ENCODE measurements at places on chromosomes 13 and 19.

- DNase-seq: peak; percentile 75
Observed at GRCh38 chr13:90594681-90595080, 752.8 kb upstream of the MIR17HG start.

DNA sequence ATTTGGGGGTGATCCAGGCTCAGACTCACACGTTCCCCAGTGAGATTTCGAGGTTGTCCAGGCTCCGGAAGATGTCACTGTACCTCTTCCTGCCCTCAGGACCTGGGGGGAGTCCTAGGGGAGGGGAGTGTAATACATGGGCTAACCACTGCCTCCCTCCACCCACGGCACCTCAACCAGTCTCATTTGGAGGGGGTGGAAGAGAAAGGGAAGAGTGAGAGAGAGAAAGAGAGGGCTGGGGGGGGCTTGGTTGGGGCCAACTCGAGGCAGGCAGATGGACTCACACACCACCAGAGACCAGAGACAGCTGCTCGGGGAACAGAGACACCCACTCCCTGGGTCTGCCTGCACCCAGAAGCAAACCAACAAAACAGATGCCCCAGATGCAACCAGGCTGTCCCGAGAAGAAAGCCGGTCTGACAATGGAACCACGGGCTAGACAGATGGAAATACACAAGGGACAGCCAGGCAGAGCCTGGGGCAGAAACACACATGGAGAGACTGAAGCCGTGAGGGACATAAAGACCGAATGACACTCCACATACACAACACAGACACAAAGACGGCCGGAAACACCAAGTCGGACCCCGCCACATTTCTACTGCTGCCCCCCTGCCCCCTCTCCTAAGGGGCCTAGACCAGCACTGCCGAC lies 825 bp downstream of the GMIP start:
- no peak for DNase-seq

GRCh38 chr13:114069376-114070097 lies 62.9 kb downstream of the RASA3 start:
- DNase-seq: no peak

- DNase-seq: no peak
Observed at GRCh38 chr19:54147676-54148075, 10.1 kb downstream of the CNOT3 start.

GRCh38 chr13:112069845-112070251 lies 2.9 kb downstream of the SOX1 start:
- DNase-seq: no peak

DNA sequence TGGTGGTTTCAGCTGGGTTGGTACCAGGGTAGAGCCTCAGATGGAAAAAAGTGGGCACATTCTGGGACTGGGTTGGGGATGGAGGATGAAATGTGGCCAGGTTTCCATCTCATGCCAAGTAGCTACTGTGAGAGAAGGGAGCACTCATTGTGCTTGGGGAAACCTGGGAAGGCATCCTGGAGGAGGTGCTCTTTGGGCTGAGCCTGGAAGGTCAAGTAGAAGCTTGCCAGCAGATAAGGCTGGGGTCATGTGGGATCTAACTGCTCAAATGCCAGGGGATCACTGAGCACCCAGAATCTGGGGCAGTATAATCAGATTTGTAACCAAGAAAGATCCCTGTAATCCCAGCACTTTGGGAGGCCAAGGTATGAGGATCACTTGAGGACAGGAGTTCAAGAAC lies 9.0 kb upstream of the KCNN1 start:
- DNase-seq: no peak

GRCh38 chr13:51764184-51765141 lies 39.5 kb downstream of the DHRS12 start:
- DNase-seq: peak; percentile 78

- no peak for DNase-seq
Observed at GRCh38 chr13:46936525-46936924, 39.7 kb upstream of the HTR2A start.

GRCh38 chr19:39196860-39197562 lies at the start of gene NCCRP1:
NCCRP1 (plus strand) TSS chr19:39196964; CDS start chr19:39196983, 19 bp downstream.
- no peak for DNase-seq

DNA sequence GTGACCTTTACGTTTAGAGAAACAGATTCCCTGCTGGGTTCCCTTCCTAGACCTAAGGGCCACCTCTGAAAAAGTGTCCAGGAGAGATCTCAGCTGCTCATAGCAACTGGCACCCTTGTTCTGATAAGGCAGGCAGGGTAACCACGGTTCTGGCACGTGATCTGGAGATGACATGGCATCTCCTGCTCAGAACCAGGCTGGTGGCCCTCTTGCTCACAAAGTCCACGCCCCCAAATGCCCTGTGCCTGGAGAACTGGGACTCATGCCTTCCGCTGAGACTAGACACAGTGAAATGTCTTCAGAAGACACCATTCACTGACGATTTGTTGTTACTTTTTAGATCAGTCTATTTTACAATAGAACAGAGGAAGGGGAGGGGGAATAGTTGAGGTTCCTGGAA lies 174.1 kb downstream of the ZNF536 start:
- no peak for DNase-seq

DNA sequence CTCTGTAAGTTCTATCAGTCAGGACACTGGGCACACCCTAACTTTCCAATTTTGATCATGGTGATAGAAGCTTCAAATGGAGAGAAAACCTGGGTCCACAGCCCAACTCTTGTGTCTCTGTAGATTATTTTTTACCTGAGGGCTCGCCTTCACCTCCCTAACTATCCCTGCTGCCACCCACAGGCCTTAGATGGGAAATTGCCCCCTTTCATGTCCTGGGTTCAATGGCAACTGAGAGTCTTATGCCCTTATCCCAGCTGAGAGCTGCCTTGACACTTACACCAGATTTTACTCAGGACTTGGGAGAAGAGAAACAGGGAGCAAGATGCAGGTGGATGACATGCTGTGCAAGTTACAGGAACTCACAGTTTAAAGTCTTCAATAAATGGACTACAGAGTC lies 81.7 kb downstream of the RAP2A start:
- no peak for DNase-seq

DNA sequence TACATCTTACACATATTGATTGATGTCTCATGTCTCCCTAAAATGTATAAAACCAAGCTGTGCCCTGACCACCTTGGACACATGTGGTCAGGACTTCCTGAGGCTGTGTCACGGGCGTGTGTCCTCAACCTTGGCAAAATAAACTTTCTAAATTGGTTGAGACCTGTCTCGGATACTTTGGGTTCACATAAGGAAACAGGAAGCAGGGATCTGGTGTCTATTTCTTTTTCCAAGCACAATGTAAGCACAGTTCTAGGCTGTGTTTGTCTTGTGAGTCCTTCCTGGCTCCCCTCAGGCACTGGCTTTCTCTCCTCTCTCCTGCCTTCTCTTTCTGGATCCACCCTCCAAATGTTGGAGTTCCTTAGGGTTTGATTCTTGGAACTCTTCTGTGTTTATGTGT lies 27.6 kb upstream of the TPT1 start:
- no peak for DNase-seq

DNA sequence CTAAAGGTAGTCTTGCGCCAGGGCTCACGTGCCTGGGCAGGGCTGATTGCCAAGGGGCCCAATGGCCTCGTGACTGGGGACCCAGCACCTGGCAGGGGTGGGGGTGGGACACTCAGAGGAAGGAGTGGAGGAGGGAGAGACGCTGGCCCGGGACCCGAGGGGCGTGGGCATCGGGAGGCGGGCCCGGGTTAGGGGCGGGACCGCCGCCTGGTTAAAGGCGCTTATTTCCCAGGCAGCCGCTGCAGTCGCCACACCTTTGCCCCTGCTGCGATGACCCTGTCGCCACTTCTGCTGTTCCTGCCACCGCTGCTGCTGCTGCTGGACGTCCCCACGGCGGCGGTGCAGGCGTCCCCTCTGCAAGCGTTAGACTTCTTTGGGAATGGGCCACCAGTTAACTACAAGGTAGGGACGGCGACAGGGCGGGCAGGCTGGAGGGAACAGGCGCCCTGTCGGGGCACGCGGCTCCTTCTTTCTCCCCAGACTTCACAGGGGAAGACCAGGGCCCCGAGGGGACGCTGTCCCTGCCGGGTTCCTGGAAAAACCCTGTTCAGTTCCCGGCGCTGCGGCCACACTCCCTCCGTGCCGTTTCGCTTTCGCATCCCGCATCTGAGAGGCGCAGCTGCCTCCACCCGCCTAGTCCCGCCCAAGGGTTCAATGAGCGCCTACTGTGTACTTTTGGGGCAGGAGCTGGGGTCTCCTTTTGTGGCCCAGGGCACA lies at the start of gene IFI30:
Gene IFI30 (plus strand): TSS at position 242 of the 717 bp plus-strand sequence. CDS start 29 bp downstream, at position 271.
- DNase-seq: no peak

DNA sequence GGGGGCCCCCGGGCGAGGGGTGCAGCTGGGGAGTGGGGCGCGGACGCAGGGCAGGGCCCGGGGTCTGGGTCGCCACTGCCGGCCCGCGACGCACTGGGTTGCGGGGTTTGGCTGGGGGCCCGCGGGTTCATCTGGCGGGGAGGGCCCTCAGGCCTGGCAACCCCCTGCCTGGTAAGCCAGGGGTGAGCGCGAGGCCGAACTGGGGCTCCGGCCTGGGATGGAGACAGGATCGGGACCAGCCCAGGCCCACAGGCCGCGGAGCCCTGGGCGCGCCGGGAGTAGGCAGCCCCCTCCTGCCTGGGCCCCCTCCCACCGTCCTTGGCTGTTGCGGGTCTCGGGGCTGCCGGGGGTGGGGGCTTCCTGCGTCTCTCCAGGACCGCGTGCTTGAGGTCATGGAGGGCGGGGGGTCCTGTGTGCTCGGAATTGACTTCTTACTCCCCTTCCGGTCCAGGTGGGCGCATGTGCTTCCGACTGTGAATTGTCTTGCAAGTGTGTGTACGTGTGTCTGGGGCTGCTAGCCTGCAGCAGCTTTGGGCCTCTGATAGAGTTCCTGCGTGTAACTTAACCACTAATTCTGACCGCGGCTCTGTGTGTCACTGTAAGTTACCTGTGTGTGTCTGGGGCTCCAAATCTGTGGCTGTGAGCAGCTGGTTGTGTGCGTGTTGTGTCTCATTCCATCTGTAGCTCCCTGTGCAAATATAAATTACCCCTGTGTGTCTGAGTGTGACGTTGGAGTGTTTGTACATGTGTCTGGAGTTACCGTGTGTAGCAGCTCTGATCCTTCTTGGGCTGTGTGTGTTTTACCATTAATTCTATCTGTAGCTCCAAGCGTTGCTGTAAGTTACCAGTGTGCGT lies 751 bp downstream of the GRAMD1A start:
- DNase-seq: peak; percentile 8

DNA sequence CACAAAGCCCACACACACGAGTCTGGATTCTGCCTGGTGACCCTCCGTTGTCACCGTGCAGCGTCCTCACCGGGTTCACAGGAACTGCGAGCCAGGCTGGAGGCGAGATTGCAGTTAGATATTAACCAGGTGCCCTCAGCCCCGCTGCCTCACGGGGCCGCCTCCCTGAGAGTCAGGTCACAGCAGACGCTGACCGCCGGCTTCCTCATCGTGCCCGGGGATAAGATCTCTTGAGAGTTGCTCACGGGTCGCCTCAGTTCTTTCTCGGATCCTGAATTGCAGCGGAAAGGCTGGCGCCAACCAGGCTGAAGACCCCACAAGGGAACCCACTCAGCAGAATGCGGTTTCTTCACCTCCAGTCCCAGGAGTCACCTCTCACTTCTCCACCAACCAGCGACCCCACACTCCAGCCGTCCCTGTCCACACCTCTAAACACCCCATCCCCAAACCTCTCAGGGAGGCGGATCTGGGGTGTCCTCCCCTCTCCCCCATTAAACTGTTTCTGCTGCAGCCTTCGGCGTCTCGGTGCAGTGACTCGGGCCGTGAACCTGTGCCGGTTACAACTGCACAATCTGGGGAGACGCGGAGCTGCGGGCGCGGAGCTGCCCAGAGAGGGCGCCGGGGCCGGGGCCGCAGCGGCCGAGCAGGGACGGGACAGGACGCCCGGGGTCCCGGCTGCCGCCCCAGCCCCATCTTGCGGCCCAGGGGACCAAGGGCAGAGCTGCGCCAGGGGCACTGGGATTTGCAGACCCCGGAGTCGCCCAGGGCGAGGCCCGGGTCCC lies 591 bp downstream of the ZNF823 start:
- DNase-seq: no peak

DNA sequence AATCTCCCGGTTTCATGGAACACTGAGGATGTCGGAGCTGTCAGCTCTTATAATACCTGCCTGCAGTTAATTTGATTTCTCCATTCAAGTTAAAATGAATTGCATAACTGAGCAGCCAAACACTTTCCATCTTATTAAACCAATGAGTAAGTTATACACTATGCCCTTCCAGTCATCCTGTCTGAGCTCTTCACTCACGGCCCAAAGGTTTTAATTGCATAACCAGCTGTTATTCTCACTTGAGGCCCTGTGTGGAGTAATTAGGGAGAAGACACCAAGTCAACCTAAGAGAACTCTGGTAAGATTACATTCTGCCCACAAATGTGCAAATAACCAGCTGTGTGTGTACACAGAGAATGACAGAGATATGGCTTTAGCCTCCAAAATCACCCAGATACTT lies 303.5 kb downstream of the TBC1D4 start:
- no peak for DNase-seq

DNA sequence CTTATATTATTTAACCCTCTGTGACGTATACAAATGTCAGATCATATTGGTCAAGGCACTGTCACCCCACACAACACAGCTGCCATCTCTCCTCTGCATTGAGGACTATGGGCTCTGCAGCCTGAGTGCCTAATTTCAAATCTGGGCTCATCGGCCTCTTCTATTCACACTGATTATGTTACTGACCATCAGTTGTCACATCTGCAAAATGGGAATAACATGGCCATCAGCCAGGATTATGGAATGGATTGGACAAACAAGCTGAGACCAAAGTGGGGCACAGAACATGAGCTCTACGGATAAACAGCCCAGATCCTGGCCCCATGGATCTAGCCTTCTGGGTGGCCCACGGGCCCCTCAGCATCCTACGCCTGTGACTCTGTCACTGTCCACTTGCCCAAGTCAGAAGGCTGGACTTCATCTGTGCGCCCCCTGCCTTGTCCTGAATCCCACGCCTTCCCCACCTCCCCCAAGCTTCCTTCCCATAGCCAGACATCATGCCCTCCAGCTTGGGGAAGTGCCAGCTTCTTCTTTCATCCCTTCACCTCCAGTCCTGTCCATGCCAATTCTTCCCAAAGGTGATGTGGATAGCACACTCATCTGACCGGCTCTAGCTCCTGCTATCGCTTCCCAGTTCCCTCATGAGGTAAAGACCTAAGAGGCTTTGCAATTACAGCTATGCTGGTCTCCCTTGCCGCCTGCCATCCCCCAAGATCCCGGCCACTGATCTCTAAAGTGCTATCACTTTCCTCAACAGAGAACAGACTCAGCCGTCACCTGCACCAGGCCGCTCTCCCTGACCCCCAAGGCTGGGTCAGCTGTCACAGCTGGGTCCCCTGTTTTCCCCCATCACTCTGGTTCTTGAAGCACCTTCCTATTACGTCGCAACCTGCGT lies 872 bp downstream of the FARSA start:
- DNase-seq: no peak

All from skeletal muscle cell (primary cell).